ENCODE measurements at places on chromosomes 16 and 17.

DNA sequence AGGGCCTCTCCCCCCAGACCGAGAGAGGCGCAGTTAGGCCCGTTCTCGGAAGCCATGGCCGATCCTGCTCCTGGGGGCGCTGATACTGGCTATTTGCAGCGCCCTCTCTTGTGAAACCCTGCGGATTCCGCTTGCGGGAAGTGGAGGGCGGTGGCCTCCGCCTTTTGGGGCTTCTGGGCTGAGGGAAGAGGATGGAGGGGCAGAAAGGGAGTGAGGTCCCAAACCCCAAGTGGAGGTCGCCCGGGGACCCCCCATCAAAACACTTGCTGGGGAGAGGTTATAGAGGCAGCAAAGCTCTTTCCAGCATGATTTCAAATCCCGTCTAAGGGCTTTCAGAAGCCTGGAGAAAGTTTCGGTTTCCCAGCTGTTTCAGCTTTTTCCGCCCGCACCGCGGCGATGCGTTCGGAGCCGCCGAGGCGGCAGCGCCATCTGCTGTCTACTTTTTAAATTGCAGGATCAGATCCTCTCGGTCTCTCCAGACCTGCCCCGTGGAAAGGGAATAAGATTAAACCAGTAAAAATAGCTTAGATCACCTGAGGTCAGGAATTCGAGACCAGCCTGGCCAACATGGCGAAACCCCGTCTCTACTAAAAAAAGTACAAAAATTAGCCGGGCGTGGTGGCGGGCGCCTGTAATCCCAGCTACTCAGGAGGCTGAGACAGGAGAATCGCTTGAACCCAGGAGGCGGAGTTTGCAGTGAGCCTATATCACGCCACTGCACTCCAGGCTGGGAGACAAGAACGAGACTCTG lies 15.8 kb downstream of the SNX20 start:
- peak; percentile 32 for DNase-seq

GRCh38 chr17:79977708-79978547 lies 57.7 kb downstream of the TBC1D16 start:
- DNase-seq = no peak

DNA sequence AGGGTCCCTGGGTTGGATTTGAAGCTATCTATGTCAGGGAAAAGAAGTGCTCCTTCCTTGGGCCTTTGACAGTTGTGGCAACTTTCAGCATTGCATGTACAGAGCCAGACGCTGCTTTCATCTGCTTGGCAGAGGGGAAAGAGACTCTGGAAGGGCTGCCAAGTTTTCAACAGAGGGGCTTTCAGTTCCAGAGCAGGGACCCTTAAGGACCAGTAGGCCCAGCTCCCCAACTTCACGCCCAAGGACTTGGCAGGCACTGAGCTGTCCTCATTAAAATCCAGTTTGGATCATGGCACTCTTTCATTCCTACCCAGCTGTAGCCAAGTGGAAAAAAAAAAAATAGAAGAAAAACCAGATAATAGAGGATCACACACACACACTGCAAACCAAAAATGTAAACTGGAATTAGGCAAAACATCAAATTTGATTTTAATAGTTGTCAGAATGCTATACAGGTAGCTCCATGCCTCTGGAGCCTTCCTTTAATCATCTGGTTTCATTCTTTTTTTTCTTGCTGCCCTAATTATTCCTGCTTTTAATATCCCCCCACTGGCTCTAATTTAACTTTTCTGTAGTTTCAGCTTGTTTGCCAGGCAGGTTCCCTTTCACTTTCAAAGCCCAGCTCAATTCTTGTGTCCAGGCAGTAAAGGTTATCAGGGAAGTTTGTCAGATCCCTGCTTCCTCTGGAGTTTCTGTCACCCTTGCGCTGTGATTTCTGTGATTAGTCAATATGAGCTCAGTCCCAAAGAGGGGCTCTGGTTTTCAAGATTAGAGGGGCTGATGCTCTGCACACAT lies 702.6 kb upstream of the CDH8 start:
- DNase-seq = no peak

GRCh38 chr16:77943801-77944200 lies 78.5 kb upstream of the CLEC3A start:
- no peak for DNase-seq

DNA sequence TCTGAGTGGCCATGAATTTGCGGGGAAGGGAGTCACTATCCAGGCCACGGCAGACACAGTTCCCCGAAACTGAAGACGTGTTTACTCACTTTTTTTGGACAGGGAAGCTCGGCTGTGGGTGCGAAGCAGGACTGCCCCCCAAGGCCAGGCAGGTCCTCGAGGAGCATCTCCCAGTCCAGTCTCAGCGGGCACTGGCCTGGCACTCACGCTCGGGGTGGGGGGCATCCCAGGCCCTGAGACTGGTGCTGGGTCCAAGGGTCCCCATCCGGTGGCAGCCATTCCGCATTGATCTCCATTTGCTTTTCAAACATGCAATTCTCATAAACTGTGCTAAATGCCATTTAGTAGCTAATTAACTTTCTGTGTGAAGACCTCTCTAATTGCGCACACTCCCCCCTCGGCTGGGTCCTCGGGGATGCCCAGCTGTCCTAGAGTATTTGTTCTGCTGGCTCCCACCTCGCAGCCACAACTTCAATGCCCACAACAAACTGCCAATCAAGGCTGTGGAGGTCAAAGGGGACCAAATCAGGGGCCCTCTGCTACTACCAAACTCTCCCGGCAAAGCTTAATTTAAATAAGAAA lies 50.2 kb downstream of the TBC1D16 start:
- DNase-seq = no peak

- no peak for DNase-seq
Observed at GRCh38 chr17:49459401-49459984, 35.6 kb upstream of the NGFR start.

DNA sequence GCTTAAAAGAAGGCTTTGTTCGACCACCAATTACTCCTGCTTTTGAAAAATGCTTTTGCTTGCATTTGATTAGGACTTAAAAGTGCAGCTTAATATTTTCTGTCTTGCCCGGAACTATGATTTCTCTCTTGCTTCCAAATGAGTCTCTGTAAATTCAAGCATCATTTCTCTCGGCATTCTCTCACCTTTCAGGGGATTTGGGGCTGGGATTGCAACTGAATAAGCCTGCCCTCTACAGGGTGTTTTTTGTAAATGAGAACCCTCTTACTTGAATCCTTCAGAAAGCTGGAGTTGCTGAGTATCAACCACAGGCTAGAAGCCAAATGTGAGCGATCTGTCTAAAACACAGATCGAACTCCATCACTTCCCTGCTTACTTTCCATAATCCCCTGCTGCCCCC lies 234.6 kb downstream of the TMEM114 start:
- no peak for DNase-seq

- DNase-seq = peak; percentile 18
Observed at GRCh38 chr17:10618202-10618635, 38.9 kb downstream of the MYH3 start.

- DNase-seq = no peak
Observed at GRCh38 chr17:68860941-68861340, 94.3 kb downstream of the ABCA8 start.

DNA sequence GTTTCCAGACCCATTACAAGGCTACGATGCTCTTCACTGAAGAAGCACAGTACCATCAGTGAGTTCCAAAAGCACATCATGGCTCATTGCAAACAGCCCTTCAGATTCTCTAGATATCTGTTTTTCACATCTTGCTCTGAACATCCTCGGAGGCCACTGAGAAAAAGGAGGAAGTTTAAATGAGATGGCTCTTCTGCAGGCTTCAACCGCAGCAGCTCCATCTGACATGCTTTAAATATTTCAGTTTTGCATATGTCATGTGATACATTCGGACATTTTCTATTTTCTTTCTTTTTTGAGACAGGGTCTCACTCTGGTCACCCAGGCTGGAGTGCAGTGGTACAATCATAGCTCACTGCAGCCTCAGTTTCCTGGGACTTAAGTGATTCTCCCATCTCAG lies 396.8 kb downstream of the NPIPA8 start:
- no peak for DNase-seq

Data from AG04450 (cell line).